ENCODE measurements at places on chromosomes 3 and 15.

DNA sequence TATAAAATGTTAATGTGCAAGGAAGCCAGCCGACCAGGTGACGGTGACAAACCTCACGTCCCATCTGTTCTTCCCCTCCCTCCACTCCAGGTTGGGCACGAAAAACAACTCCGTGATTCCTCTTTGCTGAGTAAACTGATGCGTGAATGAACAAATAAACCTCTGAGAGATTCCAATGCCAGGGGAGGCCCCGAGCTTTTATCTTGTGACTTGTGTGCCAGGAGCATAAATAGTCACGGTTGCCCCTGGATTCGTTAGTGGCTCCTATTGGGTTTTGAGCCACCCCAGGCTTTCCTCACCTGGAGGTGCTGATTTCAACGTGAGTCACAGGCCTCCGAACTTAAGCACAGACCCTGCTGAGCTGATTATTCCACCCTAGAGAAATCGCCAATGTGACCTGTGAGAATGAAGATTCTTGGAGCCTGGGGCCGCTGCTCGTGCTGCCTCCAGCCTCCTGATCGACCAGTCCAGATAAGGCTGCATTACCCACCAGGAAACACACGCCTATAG, 119.2 kb downstream of the SHQ1 start:
- H3K4me3 ChIP-seq = no peak overlapping the region
- H3K4me1 ChIP-seq = peaks cover 25% of the 10 kb centered on the region
- no peak for DNase-seq

- H3K4me1 ChIP-seq = peaks cover 7% of the 10 kb centered on the region
- no peak overlapping the region for H3K27ac ChIP-seq
- no peak overlapping the region for H3K4me3 ChIP-seq
- H3K27me3 ChIP-seq = no peaks in the 10 kb centered on the region
Measured at GRCh38 chr3:183148056-183148455, 14.5 kb downstream of the LAMP3 start.

- no peak overlapping the region for H3K4me3 ChIP-seq
- no peaks in the 10 kb centered on the region for H3K36me3 ChIP-seq
- no peaks in the 10 kb centered on the region for H3K27me3 ChIP-seq
- H3K27ac ChIP-seq = no peak overlapping the region
- DNase-seq = no peak
- peaks cover 28% of the 10 kb centered on the region for H3K4me1 ChIP-seq
Measured at GRCh38 chr15:39427705-39428104, 153.2 kb upstream of the THBS1 start.

DNA sequence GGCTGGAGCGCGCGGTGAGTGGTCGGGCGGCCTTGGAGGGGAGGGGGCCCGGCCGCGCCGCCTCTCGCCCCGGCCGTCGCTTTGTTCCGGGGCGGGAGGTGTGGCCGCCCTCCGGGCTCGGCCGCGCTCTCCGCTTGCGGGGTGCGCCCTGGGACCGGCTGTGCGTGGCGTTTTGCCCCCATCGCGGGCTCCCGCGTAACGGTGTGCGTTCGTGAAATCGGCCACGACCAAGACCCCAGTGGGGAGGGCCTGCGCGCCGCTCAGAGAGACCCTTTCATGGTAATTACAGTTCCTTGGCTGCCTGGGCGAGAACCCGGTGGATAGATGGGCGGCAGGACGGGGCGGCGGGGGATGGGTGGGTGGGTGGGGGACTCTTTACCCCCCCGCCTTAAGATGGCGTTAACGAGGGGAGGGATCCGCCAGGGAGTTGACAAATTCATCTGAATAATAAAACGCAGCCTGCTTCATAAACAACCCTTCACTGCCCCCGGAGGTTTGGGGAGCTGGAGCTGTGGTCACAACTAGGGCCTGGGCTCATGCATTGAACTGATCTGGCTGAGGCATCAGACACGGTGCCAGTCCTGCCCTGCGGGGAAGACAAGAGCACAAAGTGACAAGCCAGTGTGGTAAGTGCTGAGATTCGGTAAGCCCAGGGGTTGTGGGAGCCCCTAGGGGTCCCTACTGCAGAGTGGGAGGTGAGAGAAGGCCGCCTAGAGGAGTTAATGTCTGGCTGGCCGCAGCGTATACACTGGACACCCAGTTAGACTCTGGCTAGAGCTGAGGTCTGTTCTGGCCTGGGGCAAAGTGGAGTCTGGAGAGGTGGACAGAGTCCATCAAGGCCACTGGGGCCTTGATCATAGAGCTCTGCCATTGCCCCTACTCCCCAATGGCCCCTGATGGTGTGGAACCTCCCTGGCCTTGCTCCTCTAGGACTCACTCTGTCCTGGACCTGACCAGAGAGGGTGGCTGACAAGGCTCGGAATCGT, 668 bp downstream of the MRAS start:
- no peaks in the 10 kb centered on the region for H3K36me3 ChIP-seq
- no peaks in the 10 kb centered on the region for H3K27me3 ChIP-seq
- H3K27ac ChIP-seq = peak overlapping the region; percentile 78
- peak; percentile 51 for DNase-seq
- peaks cover 20% of the 10 kb centered on the region for H3K4me1 ChIP-seq
- H3K4me3 ChIP-seq = peak overlapping the region; percentile 75

DNA sequence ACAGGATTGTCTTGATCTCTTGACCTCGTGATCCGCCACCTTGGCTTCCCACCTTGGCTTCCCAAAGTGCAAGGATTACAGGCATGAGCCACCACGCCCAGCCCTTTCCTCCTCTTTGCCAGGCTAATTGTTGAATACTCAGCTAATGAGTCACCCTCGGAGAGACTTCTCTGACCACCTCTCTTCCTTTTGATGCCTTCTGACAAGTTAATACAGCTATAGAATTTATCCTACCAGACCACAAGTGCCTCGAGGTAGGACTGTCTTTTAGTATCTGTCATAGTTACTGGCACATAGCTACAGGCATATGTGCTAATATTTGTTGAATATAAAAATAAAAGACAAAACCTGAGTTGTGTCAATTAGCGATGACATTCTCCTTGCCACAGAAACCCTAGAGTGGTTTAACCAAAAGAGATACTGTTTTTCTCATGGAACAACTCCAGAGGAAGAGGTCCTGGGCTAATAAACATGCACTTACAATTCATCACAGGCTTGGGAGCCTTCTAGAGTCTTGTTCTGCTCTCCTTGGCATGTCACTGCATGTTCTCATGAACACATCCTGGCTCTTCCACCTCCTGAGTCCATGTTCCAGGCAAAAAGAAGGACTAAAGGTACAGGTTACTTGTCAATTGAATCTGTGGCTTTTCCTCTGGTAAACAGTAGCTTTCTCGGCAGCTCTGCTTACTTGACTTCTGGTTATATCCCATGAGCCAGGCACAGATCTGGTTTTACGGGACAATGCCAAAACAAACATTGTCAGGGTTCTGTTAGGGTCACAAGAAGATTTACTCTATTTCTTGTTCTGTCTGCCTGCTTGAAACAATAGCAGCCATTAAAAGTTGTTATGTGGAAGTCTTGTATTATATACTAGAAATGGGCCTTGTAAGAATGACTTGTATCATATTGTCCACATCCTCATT, 332.3 kb downstream of the THSD4 start:
- peaks cover 20% of the 10 kb centered on the region for H3K4me1 ChIP-seq
- DNase-seq = no peak
- no peak overlapping the region for H3K4me3 ChIP-seq
- no peaks in the 10 kb centered on the region for H3K27me3 ChIP-seq

DNA sequence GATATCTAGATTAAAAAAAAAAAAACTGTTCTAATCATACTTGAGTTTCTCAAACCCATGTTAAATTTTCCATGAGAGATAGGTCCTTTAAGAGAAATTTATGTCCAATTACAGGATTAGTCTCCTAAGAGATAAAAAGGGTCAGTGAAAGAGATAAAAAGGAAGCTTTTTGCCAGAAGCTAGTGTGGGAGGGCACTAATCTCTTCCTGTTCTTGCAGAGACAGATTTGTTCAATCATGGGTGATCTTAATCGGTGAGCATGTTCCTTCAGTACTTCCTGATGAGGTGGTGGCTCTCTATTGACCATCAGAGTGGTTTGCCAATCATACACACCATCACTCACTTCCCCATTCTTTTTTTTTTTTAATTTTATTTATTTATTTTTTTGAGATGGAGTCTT, 16.9 kb upstream of the LPP start:
- no peak overlapping the region for H3K4me3 ChIP-seq
- H3K27ac ChIP-seq = no peak overlapping the region
- peaks cover 3% of the 10 kb centered on the region for H3K4me1 ChIP-seq
- no peaks in the 10 kb centered on the region for H3K36me3 ChIP-seq
- peaks cover 43% of the 10 kb centered on the region for H3K27me3 ChIP-seq
- DNase-seq = no peak

DNA sequence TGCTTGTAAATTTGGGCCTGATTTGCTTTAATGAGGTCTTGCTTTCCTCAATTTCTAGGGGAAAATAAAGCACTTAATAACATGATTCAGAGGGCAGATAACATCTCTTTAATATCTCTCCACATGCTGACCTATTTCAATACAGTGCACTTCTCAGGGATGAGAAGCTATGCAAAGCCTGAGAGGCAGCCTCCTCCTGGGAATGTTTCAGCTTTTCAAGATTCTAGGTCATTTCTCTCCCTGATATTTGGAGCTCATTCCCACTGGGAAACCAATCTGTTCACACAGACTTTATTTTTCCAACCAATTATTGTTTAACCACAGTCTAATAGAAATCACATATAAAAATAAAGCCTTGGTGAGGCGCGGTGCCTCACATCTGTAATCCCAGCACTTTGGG, 67.0 kb upstream of the LSAMP start:
- H3K4me1 ChIP-seq = no peaks in the 10 kb centered on the region
- DNase-seq = no peak
- no peaks in the 10 kb centered on the region for H3K36me3 ChIP-seq

DNA sequence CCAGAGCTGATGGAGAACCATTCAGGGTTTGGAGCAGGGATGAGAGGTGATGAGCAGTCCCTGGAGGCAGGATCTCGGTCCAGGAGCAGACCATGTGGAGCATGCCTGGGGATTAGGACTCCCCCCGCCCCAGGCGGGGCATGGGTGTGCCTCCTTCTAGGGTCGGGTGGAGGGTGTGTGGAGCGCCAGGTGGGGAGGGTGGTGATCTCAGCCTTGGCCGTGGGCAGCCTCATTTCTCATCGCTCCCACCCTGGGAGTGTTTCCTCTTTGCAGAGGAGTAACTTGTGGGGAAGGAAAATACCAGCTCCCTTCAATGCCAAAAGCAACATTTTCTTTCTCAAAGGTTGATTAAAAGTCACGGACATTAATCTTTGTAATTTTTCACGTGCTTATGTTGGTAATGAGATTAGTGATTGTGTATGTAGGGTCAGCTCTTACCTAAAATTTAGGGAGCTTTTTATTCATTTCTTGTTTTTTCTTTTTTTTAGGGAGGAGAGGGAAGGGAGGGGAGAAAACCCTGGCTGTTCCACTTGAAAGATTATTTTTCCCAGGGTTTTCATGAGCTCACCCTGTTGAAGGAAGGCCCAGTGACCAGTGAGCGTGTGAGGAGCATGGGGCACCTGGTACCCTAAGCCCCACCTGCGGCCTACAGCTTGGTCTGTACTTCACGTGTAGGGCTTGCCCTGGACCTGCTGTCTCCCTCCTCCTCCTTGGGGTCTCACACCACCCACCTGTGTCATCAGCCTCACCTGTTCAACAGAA, 11.0 kb downstream of the FBLN2 start:
- no peak for DNase-seq
- H3K36me3 ChIP-seq = no peaks in the 10 kb centered on the region
- H3K27ac ChIP-seq = peak overlapping the region; percentile 4
- H3K4me3 ChIP-seq = no peak overlapping the region

- H3K4me1 ChIP-seq = peaks cover 36% of the 10 kb centered on the region
- no peaks in the 10 kb centered on the region for H3K27me3 ChIP-seq
- no peaks in the 10 kb centered on the region for H3K36me3 ChIP-seq
- no peak overlapping the region for H3K27ac ChIP-seq
Measured at GRCh38 chr15:38220606-38221273, 31.9 kb upstream of the SPRED1 start.

DNA sequence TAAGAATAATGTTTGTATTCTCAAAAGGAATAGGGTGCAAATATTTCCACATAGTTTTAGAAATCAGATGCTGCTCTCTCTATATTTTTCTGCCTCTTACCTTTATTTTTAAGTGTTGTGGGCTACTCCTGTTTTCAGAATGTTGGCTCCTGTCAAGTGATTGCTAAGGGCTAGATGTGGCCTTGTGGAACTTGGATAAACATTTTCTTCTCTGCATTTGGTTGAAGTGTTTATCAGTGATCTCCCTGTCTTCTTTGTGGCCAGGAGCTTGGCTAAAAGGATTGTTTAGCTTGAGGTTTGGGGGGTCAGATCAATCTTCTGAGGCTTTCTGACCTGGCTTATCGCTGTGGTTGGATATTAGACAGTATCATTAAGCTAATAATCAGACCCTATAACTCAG, 112.6 kb downstream of the TCF12 start:
- H3K36me3 ChIP-seq = no peaks in the 10 kb centered on the region
- no peak for DNase-seq
- peak overlapping the region; percentile 80 for H3K27ac ChIP-seq
- peaks cover 26% of the 10 kb centered on the region for H3K4me1 ChIP-seq
- no peaks in the 10 kb centered on the region for H3K27me3 ChIP-seq
- H3K4me3 ChIP-seq = no peak overlapping the region

DNA sequence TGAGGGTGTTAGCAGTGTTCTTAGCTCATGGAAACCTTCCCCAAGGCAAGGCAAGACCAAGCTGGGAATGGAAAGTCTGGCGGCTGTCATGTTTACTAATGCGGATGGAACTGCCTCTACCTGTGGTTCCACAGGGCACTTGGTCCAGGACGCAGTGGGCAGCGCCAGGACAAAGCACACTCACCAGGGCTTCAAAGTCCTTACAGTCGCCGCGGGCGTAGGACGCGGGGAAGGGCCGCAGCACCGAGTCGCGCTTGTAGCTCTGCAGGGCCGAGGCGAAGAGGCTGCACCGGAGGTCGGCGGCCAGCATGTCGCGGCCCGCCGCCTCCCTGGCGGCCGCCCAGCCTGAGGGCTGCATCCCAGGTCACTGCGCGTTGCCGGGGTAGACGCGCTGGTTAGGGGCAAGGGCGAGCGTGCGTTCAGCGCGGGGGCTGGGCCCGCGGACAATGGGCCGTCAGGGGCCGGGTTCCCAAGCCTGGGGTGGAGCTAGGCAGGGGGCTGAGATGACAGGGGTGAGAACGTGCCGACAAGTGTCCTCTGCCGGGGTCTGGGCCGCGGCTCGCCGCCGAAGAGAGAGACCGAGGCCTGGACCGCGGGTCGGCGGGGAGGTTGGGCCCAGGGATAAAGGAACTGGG, 497 bp downstream of the PARP16 start:
- H3K4me1 ChIP-seq = peaks cover 22% of the 10 kb centered on the region
- peak overlapping the region; percentile 85 for H3K27ac ChIP-seq
- H3K4me3 ChIP-seq = peak overlapping the region; percentile 79
- DNase-seq = no peak
- no peaks in the 10 kb centered on the region for H3K27me3 ChIP-seq
- peaks cover 10% of the 10 kb centered on the region for H3K36me3 ChIP-seq

DNA sequence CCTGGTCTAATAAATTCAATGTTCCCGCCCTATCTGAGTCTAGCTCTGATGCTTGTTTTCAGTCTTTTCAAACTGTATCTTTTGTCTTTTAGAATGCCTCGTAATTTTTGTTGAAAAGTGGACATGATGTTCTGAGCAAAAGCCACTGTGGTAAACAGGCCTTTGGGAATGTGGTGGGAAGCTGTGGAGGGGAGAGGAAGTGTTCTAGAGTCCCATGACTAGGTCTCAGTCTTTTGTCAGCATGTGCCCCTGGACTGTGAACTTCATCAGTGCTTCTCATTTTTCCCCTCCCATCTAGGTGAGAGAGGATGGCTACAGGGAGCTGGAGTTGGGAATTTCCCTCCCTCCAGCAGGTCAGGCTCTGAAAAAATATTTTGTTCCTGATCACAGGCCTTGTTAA, 33.7 kb downstream of the SUSD5 start:
- no peak for DNase-seq
- no peaks in the 10 kb centered on the region for H3K36me3 ChIP-seq
- no peak overlapping the region for H3K27ac ChIP-seq
- no peaks in the 10 kb centered on the region for H3K27me3 ChIP-seq
- H3K4me1 ChIP-seq = peaks cover 2% of the 10 kb centered on the region
